ENCODE measurements at places on chromosomes 1 and 21.

GRCh38 chr1:196808529-196809235 is 10.8 kb upstream of the CFHR1 start:
- no peak for DNase-seq

GRCh38 chr1:8698012-8698630 is 119.3 kb downstream of the RERE start:
- DNase-seq: no peak

DNA sequence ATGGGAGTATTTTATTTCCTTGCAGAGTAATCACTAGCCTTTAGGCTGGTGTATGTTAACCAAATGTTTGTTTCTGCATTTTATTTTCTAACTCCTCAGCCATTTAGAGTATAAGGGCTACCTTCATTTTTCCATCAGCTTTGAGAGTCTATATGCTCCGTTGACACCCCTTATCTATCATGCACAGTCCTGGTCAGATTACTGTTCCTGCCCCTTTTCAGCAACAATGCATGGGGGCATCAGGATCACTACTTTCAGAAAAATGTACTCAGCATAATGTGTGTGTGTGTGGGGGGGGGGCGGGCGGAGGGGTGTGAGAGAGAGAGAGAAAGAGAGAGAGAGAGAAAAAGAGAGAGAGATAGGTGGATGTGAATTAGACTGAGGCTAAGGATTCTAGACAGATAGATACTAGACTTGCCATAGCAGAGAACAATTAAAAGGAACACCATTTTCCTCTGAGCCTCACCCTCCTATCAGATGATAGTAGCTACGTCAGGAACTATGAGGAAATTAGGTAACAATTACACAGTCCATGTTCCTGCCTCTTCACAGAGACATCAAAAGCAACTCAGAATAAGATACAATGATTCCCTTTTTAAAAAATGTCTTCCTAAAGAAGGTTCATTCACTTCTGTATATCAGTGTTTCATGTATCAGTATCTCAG is 40.8 kb downstream of the FCER1A start:
- no peak for DNase-seq

DNA sequence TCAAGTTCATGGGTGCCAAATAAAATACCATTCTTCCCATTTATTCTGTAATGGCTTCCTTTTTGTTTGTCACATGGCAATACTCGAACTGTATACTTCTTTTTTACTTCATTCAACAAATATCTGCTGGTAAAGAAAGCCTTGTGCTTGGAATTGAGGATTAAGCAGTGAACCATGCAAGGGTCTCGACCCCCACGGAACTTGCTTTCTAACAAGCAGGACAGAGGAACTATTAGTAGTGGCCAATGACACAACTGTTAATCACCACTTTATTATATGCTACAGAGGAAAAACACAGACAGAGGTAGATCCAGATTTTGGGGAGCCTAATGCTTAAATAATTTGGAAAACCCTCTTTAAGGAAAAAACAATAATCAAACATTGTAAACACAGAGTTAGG is 542.2 kb downstream of the DPYD start:
- no peak for DNase-seq

DNA sequence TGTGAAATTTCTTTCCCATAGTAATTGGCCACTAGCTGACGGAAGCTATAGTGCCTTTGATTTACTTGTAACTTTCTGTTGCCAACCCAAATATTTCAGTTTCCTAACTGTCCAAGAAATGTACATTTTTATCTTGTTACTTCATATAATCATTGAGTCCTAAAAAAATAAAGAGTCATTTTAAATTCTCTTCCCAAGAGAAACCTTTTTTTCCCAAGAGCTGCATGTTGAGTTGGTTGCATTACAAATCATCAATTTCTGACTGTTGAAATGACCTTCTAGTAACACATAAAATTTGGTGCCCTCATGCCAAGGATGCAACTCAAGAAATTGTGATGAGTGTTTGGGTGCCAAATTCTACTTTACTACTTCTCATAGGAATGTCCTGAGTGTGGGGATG is 61.0 kb downstream of the HMCN1 start:
- DNase-seq: no peak

- no peak for DNase-seq
These were observed 39.2 kb downstream of the CD2 start for GRCh38 chr1:116793357-116793935.

GRCh38 chr1:14909920-14910460 is 243.6 kb upstream of the TMEM51 start:
- no peak for DNase-seq

DNA sequence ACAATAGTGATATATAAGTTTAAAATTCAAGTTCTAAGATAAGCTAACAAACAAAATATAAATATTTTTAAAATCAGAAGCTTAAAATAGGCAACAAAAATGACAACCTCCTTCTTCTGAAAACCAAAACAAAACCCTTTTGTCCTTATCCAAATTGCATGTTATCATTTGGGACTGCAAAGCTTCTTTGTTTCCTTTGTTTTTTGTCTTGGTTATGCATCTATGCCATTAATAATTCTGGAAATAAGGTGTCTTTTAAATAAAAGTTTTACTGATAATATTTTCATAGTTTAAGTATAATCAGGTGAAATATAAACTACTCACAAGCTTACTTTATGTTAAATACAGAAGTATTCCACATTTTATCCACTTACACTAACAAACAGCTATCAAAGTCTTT is 20.5 kb downstream of the ADSS2 start:
- no peak for DNase-seq

GRCh38 chr1:112998592-112999235 is 42.7 kb upstream of the SLC16A1 start:
- no peak for DNase-seq

- DNase-seq: no peak
These were observed 5.0 kb downstream of the GCLM start for GRCh38 chr1:93904228-93904627.

- peak; percentile 25 for DNase-seq
These were observed at the start of gene SLC45A3 for GRCh38 chr1:205680073-205680851. TSS of gene SLC45A3 (minus strand) at chr1:205680509. CDS start at chr1:205664656, 15,853 bp downstream.

- no peak for DNase-seq
These were observed 4.8 kb downstream of the TCHH start for GRCh38 chr1:152110365-152110859.

DNA sequence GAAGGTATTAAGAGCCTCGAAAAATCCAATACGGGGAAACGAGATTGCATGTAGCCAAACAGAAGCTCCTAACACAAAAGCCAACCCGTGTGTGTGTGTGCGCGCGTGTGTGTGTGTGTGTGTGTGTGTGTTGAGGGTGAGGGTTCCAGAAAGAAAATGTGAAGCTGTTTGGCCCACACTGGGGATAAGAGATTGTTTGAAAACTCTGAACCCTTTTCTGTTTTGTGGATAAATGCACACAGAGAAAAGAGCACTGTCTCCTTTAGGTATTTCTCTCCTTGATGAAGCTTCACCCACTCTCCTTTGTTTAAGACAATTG is 1.9 kb downstream of the WLS start:
- DNase-seq: no peak

DNA sequence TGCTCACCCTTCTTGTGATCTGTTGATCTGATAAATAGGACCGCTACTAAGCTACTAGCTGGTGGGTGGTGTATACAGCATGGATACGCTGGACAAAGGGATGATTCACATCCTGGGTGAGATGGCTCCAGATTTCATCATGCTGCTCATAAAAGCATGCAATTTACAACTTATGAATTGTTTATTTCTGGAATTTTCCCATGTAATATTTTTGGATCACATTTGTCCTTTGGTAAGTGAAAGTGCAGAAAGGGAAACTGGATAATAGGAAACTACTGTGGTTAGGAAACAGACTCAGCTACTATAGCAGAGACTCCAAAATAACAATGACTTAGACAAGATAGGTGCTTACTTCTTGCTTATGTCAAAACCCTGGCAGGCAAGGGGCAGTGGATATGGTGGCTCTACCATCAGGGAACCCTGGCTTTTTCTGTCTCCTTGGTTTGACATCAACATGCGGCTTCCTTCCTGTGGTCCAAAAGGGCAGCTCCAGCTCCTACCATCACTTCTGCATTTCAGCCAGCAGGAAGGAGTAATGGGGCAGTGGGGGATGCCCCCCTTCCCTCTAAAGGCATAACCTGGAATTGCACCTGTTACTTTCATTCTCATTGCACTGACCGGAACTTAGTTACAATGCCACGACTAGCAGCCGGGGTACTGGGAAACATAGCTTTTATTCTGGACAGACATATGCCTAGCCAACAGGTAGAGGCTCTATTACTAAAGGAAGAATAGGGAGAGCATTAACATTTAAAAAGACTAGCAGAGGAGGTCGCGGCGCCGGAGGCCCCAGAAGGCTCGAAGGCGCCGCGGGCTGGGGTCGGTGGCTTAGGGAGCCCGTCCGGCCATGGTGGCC is 13.8 kb upstream of the AK2 start:
- DNase-seq: no peak

GRCh38 chr1:98391175-98391574 is 270.3 kb upstream of the SNX7 start:
- no peak for DNase-seq

- DNase-seq: no peak
These were observed 310.9 kb downstream of the NTNG1 start for GRCh38 chr1:107451715-107452114.

DNA sequence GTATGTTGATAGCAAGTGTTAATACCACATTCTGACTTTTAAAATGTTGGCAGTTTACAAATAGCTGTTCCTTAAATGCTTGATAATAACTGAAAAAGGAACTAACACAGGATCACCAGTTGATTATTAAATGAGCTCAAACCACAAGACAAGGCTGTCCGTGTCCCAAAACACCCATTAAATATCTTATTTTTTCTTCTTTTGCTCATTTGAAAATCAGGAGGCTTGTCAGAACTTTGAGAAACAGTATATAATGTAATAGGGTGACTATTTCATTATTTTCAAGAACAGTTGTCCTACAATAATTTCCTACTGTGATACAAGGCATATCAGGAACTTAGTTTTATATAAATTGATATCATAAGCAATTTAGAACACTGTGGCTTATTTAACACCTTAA is 2.7 kb downstream of the CDKN2C start:
- DNase-seq: no peak

DNA sequence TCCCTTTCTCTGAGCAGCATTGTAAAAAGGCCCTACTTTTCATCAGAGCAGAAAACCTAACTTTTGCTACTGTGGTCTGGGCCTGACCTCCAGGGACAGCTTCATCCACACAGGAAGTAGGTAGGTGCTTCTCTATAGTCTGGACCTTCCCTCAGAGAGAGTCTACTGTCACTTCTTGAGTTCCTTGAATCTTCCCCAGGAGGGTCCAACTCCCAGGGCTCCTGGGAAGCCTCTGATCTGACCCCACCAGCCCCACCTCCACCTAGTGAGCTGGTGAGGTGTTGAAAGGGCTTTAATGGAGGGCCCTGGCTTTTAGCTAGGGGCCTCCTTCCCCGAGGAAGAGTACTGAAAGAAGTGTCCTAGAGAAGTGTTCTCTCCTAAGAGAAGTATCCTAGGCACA is 2.7 kb upstream of the VANGL2 start:
- no peak for DNase-seq

DNA sequence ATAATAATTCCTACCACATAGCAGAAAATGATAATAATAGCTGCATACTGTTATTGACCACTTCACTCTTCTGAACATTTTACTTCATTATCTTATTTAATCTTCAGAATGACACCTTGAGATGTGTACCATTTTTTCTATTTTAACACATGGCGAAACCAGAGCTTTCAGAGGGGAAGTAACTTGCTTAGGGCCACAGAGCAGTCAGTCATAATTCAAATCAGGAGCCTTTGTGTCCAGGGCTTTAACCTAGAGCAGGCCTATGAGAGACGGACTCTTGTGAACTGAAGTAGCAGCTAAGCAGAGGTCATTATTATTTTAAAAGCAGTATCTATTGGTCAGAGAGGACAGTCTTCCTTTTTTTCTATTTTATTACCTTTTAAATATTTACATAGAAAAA is 114.0 kb downstream of the ROR1 start:
- no peak for DNase-seq

GRCh38 chr1:203681739-203682138 is 55.1 kb downstream of the ATP2B4 start:
- DNase-seq: no peak

DNA sequence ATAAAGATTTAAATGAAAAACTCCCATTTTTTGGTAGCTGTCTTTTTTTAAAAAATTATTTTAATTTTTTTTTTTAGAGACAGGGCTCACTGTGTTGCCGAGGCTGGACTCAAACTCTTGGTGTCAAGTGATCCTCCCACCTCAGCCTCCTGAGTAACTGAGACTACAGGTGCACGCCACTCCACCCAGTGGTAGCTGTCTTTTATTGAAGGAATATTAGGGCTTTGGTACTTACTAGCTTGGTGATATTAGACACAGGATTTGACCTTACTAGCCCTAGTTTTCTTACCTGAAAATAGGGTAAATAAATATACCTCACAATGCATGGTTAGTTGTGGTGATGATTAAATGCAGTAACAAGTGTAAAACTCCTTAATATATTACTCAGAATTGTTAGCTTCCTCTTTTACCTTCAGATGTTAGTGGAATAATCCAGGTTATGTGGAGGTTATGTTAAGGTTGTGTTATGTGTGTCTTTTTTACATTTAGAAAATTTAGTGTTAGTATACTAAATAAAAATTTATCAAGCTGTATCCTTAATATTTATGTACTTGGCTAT is 66.8 kb downstream of the PHACTR4 start:
- DNase-seq: no peak

DNA sequence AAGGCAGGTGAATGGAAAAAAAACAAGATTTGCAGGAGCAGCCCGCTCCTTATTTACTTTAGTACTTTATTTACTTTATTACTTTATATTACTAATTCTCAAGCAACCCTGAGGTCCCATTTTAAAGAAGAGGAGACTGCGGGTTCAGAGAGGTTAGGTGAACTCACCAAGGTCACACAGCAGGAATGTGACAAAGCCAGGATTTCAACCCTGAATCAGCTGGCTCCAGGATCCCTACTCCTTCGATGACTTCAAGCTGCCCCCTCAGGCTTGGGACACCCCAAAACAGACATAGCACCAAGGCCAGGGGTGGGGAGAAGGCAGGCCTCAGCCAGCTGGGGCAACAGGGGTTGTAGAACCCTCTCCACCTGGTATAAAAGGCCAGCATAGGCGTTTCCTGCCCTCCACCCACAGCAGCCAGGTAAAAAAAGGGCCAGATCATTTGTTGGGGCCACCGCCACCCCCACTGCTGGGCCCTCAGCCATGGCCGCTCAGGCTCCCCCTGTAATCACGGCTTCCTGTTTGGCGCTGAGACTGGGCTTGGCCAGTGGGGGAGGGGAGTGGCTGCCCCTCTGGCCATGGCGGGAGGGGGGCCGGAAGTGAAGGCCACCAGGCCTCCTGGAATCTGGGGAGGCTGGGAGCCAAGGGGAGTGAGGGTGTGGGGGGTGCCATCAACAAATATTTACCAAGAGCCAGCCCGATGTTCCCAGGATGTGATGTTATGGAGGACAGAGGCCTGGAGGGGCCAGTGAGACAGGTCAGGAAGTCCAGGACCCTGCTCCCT is 6.6 kb downstream of the SDC3 start:
- DNase-seq: no peak

DNA sequence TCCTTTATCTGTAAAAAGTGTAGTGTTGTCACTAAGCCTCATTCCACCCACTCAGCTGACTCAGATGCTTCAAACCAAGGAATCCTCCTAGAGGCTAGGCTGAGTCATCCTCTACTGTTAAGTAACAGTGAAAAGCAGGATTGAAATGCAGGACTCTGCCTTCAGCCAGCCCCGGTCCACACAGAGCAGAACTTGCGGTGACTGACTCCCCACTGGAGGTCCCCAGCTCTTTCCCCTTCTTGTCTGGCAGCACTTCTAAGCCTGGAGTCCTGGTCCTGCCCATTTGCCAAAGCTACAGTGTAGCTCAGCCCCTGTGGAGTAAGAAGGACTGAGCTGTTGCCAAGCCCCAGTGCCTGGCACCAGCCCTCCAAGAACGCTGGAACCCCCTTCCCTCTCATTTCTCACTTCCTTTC is 1.7 kb downstream of the RAB7B start:
- DNase-seq: no peak
